ENCODE measurements at places on chromosomes 6 and 20.

- no peak for DNase-seq
Measured at GRCh38 chr6:50185006-50185405, 135.3 kb upstream of the DEFB112 start.

DNA sequence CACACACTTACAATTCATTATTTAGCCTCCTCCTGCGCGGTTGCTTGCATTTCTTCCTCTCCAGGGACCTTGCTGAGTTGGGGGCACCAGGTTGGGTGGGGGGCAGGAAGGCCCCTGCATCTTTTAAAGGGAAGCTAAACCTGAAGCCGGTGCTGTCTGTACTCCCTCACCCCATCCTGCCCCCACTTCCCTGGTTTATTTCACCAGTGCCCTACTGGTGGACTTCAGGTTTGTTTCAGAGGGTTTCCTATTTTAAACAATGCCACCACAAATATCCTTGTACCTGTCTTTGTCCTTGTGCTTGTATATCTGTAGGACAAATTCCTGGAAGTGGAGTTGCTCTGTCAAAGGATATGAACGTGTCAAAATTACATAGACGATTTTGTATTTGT is 21.0 kb downstream of the PTK7 start:
- DNase-seq, result no peak

DNA sequence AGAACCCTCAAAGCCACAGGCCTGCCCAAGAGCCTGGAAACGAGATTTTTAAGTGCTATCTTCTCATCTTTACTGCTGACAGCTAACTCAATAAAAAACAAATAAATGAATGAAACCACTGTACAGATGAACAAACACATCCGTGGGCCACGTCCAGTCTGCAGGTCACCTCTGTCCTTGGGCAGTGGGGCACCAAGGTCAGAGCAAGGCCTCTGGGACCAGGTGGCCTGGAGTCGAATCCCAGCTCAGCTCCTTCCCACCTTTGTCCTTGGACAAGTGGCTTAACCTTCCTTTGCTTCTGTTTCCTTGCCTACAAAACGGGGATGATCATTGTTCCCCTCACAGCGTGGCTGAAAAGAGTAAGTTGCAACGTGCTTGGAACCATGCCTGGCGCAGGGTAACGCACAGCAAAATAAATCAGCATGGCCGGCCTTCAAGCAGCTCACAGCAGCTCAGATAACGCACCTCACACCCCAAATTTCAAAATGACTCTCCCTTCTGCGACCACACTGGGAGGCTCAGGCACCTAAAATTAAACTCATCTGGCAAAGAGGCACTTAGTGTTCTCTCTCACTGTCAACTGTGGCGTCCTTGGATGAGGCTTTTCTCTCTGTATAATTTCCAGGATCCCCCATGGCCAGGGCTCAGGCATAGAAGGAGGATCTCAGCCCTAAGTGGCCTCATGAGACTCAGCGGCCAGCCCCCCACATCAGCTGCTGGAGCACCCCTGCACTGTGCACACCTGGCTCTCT is 35.7 kb downstream of the RRBP1 start:
- no peak for DNase-seq

- DNase-seq, result no peak
Measured at GRCh38 chr6:2546901-2547300, 203.8 kb downstream of the MYLK4 start.

DNA sequence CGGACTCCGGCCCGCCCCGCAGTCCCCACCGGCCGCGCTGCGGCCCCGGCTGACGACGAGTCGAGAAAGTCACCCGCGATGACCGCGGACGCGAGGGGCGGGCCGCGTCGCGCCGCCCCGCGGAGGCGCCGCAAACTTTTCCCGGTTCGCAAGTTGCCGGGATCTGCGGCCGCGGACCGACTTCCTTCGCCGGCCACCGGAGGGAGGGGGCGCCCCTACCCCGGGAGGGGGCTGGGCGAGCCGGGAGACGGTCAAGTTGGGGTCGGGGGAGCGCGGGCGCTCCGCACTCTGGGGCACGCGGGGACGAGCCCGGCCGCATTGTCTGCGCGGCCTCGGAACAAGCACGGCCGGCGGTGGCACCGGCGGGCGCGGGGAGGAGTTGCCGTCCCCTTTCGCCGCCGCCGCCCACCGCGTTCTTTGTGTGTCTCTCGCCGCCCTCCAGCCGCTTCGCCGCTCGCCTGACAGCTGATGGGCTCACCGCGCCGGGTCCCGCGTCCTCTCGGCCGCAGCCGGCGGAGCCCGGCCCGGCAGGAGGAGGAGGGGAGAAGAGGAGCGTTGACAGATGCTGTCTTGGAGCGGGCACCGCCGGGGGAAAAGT is 131.6 kb downstream of the OGFRL1 start:
- no peak for DNase-seq

DNA sequence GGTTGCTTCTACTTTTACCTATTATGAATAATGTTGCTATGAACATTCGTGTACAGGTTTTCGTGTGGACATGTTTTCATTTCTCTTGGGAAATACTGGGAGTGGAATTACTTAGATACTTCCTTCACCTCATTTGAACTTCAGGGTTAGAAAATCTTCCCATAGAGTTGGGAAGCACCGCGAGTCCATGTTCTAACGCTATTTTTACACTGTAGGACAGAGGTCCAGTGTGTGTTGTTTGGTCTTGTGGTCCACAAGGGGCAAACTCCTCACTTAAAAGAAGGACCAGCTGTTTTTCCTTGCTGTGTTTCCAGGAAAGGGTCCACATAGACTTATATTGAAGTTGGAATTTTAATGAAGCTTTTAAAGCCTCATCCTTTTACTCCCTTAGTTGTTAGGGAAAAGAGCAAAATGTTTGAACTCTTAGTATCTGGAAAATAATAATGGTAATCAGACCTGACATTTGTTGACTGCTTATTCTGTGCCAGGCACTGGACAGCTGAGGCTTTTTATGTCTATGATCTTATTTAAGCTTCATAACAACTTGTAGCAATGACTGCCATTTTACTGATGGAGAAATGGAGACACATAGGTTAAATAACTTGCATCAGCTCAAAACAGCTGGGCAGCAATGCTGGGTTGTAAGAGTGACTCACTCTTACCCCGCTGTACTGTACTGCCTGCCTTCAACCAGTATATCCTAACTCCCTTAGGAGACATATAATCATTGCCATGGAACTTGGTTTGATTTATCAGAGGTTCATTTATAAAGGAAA is 52.0 kb downstream of the CDC5L start:
- DNase-seq, result no peak

DNA sequence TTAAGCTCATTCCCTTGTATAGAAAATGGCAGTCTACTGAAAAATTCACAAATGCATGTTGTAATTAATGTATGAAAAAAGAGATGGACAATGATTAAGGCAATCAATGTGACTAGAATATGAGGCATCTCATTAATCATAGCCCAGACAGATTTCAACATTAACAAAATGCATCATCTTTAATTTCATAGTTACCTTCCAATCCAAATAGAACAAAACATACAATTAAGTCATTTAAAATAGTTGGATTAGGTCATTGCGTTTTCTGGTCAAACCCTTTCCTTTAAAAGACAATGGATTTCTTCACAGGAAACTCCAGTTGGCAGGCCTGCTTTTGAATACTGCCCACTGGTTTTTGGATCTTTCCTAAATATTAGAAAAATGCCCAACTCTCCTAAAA is 203.9 kb downstream of the HAO1 start:
- no peak for DNase-seq

GRCh38 chr20:61768571-61769285 is 297.0 kb downstream of the TAF4 start:
- no peak for DNase-seq

DNA sequence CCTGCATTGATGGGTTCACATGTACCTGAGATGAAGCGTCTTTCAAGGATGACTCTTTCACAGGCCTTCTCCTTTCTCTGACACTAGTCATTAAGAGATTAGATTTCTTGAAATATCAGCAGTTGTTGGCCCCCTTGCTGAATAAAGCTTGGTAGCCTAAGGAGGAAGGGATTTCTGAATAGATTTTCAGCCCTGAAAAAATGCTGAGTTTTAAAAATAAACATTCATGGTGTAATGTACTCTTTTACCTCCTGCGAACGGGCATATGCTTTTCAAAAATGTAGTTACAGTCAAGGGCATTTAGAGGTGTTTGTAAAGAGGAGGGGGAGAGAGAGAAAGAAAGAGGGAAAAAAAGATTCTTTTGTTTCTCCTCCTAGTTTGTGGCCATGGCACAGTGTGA is 222.7 kb downstream of the SOX4 start:
- no peak for DNase-seq

DNA sequence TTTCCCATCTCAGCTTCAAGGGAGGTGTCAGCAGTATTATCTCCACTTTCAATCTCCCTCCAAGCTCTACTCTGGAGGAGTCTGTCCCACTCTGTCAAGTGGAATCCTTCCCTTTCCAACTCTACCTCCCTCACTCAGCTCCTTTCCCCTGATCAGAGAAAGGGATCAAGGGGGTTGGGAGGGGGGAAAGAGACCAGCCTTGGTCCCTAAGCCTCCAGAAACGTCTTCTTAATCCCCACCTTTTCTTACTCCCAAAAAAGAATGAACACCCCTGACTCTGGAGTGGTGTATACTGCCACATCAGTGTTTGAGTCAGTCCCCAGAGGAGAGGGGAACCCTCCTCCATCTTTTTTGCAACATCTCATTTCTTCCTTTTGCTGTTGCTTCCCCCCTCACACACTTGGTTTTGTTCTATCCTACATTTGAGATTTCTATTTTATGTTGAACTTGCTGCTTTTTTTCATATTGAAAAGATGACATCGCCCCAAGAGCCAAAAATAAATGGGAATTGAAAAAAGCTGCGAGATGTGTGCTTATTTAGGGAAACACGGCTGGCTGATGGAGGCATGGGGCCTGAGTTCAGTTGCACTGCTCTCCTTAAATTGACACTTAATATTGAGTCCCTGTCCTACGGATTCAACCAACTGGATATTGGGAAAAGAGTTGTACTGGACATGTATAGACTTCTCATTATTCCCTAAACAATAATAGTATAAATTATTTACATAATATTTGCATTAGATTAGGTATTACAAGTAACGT is 4.9 kb downstream of the TUBB start:
- no peak for DNase-seq

GRCh38 chr20:3896302-3896701 is 7.1 kb downstream of the PANK2 start:
- no peak for DNase-seq

GRCh38 chr6:142819603-142820337 is 125.2 kb downstream of the HIVEP2 start:
- peak; percentile 26 for DNase-seq

GRCh38 chr6:166119116-166119911 is 48.3 kb downstream of the TBXT start:
- DNase-seq, result no peak

- no peak for DNase-seq
Measured at GRCh38 chr6:169503422-169504152, 198.2 kb downstream of the WDR27 start.

DNA sequence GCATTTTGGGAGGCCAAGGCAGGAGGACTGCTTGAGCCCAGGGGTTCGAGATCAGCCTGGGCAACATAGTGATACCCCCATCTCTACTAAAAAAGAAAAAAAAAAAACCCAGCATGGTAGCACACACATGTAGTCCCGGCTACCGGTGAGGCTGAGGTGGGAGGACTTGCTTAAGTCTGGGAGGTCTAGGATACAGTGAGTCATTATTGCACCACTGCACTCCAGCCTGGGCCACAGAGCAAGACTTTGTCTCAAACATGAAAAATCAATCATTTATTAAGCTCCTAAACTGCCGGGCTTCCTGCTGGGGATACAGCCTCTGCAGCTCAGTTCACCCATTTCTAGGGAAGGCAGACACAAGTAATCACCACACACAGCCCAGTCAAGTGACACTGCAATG is 7.3 kb upstream of the USP45 start:
- DNase-seq, result no peak

DNA sequence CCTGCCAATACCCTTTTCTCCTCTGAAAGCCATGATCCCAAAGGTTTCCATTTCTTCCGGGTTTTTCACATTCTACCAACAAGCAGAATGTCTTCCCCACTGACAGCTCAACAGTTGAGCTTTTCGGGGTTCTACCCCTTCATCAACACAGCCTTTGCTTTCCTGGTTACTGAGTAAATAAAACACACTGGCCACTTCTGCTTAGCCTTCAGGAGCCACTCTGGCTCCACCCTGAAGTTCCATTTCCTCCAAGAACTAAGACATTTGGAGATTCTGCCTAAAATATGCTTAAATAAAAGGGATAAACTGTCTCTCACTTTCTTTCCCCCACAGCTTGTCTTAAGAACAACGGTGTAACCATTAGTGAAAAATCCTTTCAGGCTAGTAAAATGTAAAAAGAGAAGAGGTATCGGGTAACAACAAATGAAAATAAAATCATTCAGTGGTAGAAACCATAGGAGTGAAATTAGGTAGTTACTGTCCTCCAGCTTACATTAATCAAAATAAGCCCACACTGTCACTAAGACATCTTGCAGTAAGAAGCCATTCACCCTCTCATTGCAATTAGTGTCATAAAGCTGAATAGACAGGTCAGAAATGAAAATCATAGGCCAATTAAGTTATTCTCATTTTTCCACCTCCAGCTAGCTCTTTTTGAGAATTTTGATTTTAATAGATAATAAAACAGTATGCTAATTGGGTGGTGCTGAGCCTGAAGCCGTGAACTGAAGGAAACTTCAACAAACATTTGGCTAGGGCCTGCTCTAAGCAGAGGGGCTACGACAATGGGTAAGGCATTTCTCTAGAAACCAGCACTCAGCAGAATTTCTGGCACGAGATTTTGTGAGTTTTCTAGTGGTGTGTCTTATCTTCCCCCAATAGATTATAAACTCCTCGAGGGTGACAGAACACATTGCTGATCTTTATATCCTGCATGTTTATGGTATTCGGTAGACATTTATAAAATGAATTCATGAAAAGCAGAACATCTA is 194.2 kb downstream of the KHDC1L start:
- DNase-seq, result no peak

DNA sequence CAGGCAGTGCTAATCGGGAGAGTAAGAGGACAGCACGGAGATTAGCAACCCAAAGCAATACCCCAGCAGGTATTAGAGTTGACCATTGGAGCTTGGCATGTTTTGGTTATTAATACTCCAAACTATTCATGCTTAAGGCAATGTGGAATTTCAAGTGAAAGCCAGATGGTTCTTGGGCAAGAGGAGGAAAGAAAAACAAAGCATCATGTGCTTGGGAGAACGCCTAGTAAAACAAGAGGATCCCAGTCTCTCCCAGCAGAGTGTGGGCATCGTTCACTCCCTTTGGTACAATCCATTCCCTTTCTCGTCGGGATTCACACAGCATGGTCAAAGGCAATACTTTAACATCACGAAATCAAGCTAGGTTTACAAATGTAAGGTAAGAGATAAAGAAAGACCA is 349.8 kb downstream of the PRKN start:
- DNase-seq, result no peak
